ENCODE measurements at places on chromosomes 6 and 20.

- DNase-seq = no peak
Measured at GRCh38 chr6:159681191-159681880, 11.7 kb downstream of the SOD2 start.

GRCh38 chr20:46810448-46811223 lies 84.0 kb upstream of the EYA2 start:
- DNase-seq = no peak

DNA sequence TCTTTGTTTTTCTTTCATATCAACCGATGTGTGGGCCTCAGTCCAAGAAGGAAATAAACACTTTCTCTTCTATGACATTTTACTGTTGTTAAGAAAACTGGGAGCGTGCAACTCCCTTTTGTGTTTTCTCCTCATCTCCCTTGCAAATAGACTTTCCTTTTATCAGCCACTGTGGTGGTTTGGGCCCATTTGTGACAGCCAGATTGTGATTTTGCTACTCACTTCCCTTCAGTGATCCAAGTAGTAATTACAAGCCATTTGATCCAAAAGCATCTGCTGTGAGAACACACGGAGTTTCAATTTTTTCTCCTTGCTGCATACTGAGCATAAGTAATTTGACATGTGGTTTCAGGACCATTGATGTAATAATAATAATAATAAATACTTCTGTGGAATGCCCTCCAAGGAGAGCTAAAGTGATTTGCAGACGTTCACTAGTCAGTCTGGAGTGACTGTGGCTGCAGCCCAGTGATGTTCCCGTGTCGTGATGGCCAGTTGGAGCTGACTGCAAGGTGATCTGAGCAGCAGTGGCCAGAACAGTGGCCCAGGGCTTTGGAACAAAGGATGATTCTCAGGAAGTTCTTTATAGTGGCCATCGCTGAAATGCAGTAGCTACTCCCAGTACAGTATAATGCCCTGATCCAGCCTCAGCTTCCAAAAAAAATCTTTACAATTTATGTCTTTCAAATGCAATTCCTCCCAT lies 91.9 kb upstream of the CLDN20 start:
- no peak for DNase-seq

GRCh38 chr6:75102301-75102700 lies 103.6 kb downstream of the COL12A1 start:
- DNase-seq = no peak

GRCh38 chr6:161228096-161228495 lies 45.8 kb downstream of the AGPAT4 start:
- DNase-seq = no peak

GRCh38 chr6:92044312-92044711 lies 1375.0 kb downstream of the EPHA7 start:
- DNase-seq = no peak

DNA sequence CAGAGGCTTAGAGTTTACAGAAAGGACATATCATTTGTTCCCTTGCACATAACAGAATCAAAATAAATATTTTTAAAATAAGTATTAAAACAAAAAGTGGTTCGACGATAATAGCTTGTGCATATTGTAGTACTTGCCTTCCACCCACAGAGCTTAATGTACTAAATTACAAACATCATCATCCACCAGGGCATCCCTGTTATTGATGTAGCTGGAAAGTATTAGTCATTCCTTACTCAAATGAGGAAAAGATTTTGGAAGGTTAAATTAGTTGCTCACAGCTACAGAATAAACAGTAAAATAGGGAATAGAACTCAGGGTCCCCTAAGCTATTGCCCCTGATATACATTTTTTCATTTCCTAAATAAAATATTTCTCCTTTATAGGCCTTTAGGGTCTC lies 150.3 kb downstream of the PTPRK start:
- DNase-seq = no peak

DNA sequence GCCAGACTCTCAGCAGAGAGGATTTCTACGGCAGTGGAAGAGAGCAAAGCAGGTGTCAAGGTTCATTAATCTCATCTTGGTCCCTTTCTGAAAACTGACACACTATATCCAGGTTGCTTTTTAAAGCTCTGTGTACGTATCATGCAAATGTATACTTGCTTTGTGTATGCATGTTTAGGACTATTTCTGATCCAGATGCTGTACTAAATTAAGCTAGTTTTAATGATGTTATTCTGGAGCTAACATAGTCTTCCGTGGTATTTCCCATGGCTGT lies 59.2 kb upstream of the SNX9 start:
- no peak for DNase-seq

DNA sequence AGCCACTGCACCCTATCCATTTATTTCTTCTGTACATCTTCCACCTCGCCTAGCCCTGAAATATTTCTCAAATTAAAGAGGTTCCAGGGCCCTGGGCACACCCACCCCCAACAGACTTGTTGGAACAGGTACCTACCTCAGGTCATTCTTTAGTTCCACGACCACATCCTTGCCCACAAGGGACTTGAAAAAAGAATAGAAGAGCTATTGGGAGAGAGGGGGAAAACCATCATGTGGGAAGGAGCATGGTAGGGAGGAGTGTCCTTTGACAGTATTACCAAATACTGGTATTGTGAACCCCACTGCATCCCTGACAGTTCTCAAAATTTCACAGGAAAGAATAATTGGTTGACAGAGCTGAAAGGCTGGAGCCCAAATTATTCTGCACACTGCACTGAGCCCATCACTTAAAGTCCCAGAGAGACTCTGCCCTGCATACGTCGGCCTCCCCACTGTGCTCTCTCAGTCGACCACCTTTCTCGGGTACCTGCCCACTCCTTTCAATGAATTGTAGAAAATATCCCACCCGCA lies 762 bp downstream of the LSM2 start:
- DNase-seq = no peak

DNA sequence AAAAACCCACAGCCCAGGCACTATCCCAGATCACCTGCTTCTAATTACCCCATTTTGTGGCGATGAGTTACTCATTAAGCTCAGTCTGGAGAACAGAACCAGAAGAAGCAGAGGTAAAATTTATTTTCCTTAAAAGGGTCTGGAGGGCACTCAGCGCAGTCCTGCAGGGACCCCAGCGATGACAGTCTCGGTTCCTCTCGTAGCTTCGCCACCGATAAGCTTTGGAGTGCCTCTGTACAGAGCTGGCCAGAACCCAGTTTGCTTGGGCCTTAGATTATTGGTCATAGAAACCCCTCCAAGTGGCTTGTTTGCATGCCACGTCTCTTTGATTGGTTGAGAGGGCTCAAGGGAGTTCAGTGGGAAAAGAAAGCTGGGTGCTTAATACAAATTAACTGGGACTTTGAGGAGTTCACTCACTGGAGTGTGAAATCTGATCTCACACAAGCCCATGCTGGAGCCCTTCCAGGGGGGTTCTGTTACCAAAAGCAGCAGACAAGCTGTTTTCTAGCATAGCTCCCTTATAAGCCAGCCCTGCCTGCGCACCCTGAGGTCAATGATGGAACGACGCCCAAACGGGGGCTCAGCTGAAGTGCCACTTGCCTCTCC lies 158.5 kb upstream of the ARID1B start:
- no peak for DNase-seq

DNA sequence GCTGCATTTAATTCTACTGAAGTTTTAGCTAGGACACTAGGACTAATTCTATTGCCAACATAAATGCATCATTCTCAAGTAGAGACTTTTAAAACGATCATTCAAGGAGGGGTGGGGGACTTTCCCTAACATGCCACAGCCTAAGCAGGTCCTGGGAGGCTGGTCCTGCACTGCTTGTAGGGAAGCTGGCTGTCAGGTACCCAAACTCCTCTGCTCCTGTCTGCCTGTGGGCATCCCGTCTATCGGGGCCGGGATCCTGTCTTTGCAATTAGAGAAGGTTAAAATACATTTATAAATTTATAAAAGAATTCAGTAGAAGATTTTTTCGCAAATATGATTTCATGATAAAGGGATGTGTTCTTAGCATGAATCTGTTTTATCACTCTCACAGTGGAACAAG lies 51.6 kb upstream of the MPC1 start:
- DNase-seq = no peak

Data from activated naive CD8-positive, alpha-beta T cell treated with anti-CD3 and anti-CD28 coated beads, Interleukin-2, amount 50 U/mL, for 16 hours (primary cell).